ENCODE measurements at places on chromosomes 6 and 20. TPM values are rescaled to one million over a fixed set of nuclear protein-coding genes. Genes with fewer than 3 reads are reported as not detected.

SLC22A23 gene
- 4.7 TPM for total RNA-seq

UST gene
- total RNA-seq = 18.2 TPM

IRAK1BP1 gene
- 3.8 TPM for total RNA-seq

ATP5F1E gene
- total RNA-seq = 23.2 TPM

PMEPA1 gene
- 0.33 TPM for total RNA-seq

HCK gene
- total RNA-seq = not detected

C20orf144 gene
- total RNA-seq = 0.44 TPM

ZNF76 gene
- 21.0 TPM for total RNA-seq

SLC22A2 gene
- total RNA-seq = not detected

FOXF2 gene
- total RNA-seq = 55.7 TPM

C4B gene
- 6.8 TPM for total RNA-seq

CLPSL2 gene
- total RNA-seq = not detected

SSTR4 gene
- total RNA-seq = not detected

XKR7 gene
- under 0.01 TPM for total RNA-seq

ABHD16B gene
- not detected for total RNA-seq

NT5E gene
- 428 TPM for total RNA-seq

TRAPPC3L gene
- 0.15 TPM for total RNA-seq

OPN5 gene
- not detected for total RNA-seq

CFAP61 gene
- 0.17 TPM for total RNA-seq

FAM184A gene
- total RNA-seq = 0.50 TPM

AK9 gene
- 5.0 TPM for total RNA-seq

ZNF391 gene
- 1.8 TPM for total RNA-seq

OR2B6 gene
- not detected for total RNA-seq

PEX6 gene
- total RNA-seq = 48.4 TPM

MEI4 gene
- not detected for total RNA-seq

Measured in smooth muscle cell of trachea (primary cell).